ENCODE measurements at places on chromosomes 16 and 17.

DNA sequence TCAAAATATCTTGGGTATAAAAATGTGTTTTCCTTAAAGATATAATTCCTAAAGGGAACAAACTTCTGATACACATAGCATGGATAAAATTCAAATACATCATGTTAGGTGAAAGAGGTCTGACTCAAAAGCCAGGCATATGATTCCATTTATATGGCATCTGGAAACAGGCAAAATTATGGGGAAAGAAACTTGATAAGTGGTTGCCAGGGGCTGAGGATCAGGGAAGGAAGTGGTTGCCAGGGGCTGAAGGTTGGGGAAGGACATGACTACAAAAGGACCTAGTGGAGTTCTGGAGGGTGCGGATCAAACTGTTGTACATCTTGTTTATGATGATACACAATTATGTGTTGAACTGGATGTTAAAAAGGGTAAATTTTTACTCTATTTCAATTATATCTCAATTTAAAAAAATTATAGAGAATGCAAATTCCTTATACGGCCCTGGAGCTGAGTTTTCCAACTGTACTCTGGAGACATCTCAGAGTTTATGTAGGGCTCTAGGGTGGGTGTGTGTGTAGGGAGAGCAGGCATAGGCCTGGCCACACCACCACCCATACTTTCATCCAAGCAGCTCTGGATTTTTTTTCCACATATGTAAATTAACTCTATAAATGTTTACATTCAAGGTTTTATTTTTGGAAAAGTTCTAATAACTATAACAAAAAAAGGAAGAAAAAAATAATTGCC, 55.0 kb downstream of the AMFR start:
- no peak for DNase-seq

- no peak for DNase-seq
Measured at GRCh38 chr16:4239020-4239419, 2.9 kb downstream of the SRL start.

DNA sequence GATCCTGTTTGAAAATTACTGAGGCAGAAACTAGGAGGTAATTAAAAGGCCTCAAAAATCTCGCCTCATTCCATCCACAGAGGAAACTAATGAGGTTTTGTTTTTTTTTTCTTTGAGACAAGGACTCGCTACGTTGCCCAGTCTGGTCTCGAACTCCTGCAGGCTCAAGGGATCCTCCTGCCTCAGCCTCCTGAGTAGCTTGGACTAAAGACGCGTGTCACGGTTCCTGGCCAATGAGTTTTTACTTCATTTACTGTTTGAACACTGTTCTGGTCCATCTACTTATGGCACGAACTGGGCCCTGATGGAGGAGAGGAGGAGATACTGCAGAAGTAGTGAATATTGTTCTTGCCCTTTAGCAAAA, 600 bp upstream of the BLTP2 start:
- DNase-seq, result no peak

- DNase-seq, result peak; percentile 12
Measured at GRCh38 chr17:39547713-39548478, 59.8 kb downstream of the NEUROD2 start.

GRCh38 chr16:64540434-64540833, 581.4 kb downstream of the CDH11 start:
- DNase-seq, result no peak

- peak; percentile 100 for DNase-seq
Measured at GRCh38 chr16:84603140-84603816, 14.6 kb downstream of the COTL1 start.

- no peak for DNase-seq
Measured at GRCh38 chr16:76118344-76118743, 158.9 kb upstream of the CNTNAP4 start.

DNA sequence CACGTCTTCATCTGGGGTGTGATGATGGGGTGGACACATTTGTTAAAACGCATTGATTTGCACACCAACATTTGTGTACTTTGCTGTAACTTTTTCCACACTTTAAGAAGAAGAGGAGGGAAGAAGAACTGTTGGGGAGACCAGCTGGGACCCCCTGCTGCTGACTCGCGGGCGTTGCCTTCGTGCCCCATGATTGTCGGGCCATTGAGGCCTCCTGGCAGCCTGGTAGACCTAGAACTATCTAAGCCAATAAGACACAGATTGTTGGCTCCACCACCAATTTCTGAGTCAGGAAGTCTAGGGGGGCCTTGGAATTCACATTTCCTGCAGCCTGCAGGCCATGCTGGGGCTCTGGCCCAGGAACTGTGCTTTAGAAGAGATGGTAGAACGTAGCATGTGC, 105.5 kb downstream of the TNFRSF13B start:
- DNase-seq, result no peak

DNA sequence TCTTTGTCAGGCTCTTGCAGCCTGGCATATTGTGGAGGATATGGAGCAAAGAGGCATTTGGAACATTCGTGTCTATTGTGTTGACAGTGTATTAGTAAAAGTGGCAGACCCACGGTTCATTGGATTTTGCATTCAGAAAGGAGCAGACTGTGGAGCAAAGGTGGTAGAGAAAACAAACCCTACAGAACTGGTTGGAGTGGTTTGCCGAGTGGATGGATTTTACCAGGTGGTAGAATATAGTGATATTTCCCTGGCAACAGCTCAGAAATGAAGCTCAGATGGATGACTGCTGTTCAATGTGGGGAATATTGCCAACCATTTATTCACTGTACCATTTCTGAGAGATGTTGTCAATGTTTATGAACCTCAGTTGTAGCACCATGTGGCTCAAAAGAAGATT, 44.5 kb downstream of the EFCAB13 start:
- no peak for DNase-seq

- DNase-seq, result no peak
Measured at GRCh38 chr16:76278086-76278485, 885 bp downstream of the CNTNAP4 start.

GRCh38 chr16:3717235-3718018, at the start of gene TRAP1:
Gene TRAP1, minus strand, starts transcription at chr16:3717524. Its CDS starts 16 bp downstream, at chr16:3717508.
- DNase-seq, result peak; percentile 62

- no peak for DNase-seq
Measured at GRCh38 chr16:19520861-19521331, 1.0 kb downstream of the GDE1 start.

- DNase-seq, result no peak
Measured at GRCh38 chr17:74241431-74241830, 28.1 kb downstream of the TTYH2 start.

DNA sequence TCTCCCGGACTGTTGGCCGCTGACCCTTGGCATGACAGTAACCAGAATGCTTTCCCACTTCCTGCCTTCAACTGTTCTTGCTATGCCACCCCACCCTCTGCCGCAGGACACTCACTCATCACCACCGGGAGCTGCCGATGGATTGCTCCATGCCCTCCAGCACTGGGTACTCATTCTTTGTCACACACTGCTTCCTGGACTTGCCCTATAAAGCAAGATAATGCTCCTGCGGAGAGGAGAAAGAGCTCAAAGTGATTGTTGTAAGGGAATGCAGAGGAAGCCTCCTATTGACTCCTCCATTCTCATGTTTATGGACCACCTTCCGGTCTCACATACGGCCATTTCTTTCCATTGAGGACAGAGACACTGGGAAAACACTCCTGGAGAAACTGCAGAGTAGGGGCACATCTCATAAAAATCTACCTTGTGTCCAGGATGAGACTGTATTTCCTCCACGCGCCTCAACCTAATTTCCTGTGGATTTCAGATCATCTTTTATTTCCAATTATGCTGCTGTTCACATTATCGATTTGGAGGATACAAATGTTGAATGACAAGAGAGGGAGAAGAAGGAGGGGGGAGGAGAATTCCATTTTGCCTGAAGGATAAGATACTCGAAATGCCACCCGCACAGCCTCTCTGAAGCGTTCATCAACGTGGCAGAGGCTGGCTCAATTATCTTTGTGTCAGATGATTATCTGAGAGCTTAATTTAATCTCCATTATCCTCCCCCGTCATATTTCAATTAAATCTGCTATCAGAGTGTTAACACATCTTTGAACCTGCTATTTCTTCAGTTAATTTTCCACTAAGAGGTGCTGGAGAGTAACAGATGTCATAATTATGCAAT, 486.1 kb upstream of the SALL1 start:
- no peak for DNase-seq

GRCh38 chr17:79574108-79574507, 36.7 kb downstream of the RBFOX3 start:
- DNase-seq, result no peak

GRCh38 chr16:1584926-1585484, 26.9 kb downstream of the IFT140 start:
- no peak for DNase-seq

DNA sequence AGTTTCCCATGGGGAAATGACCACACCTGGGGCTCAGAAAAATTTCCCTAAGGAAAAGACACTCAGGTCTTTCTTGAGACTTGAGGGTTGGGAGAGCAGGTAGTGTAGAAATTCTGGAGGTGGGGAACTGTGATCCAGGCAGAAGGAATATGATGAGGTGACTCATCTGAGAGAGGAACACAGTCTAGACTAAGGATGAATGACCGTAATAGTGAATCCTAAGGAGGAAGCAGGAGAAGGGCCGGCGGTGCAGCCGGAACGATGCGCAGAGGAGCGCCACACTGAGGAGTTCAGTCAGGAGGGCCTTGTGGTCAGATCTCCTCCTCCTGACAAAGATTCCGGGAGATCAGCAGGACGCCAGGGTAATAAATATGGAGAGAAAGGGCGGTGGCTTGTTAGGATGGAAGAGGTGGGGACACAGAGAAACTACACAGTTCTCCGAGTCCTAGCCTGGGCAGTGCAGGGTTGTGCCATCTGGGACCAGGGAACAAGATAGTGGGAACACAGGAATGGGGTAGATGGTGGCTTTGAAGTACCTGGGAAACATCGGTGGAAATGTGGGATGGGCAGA, 135.6 kb downstream of the PARN start:
- DNase-seq, result no peak

DNA sequence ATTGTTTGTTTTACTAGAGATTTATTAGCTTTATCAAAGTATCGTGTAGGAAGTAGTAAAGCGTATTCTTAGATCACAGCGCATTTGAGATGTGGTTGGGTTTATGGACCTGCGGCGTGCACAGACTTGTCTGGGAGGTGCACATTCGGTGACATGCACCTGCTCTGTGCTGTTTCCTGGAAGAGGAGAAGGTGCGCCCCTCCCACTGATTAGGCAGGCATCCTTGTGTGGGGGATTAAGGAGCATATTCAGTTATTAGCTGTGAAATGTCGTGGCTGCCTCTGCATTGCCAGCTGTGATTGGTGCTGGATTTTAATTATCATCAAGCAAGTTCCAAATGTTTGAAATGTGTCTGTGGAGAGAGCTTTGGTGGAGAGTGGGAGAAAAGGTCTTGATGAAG, 903.8 kb upstream of the RBFOX1 start:
- DNase-seq, result no peak
